ENCODE measurements at places on chromosomes 7 and 10.

GRCh38 chr7:83148776-83149175 lies 13.9 kb downstream of the PCLO start:
- DNase-seq, result no peak

GRCh38 chr7:102061354-102061945 lies 225.2 kb upstream of the SH2B2 start:
- no peak for DNase-seq

- DNase-seq, result no peak
Measured at GRCh38 chr10:12750526-12751201, 250.8 kb downstream of the CCDC3 start.

DNA sequence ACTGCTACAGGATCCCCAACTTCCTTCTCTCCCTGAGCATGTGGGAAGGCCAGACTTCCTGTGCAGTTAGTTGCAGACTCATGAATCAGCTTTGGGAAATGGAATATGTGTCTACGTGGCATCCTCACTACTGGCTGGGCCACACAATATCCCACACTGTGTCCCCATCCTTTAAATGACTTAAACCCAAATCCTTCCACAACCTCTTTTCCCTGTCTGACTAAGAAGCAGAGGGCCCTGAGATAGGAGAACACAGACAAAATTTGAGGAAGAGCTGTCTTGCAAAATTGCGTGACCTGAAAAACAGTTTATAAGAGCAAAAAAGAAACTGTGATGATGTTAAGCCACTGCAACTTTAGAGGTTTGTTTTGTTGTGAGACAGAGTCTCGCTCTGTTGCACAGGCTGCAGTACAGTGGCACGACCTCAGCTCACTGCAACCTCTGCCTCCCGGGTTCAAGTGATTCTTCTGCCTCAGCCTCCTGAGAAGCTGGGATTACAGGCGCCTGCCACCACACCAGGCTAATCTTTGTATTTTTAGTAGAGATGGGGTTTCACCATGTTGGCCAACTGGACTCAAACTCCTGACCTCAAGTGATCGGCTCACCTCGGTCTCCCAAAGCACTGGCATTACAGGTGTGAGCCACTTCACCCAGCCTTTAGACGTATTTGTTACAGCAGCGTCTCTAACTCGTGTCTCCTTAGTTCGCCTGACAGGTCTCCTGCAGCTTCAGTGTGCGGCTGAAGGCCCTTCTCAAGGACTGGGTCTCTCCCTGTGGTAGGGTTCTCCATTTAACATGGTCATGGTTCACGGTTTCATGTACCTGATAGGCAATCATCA lies 46.9 kb upstream of the SFMBT2 start:
- DNase-seq, result no peak

DNA sequence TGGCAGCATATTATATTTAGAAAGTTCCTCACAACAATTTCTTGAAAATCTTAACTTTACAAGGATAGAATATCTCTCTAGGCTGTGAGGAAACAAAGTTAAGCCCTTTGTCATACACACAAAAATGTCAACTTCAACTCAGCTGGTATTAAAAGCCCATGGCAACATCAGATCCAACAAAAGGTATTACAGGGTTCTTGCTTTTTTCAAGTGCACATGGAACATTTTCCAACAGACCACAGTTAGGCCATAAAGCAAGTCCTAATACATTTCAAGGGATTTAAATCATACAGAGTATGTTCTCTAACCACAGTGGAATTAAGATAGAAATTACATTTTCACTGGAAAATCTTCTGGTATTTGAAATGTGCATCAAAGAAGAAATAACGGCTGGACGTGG lies 71.9 kb upstream of the OIT3 start:
- DNase-seq, result no peak

DNA sequence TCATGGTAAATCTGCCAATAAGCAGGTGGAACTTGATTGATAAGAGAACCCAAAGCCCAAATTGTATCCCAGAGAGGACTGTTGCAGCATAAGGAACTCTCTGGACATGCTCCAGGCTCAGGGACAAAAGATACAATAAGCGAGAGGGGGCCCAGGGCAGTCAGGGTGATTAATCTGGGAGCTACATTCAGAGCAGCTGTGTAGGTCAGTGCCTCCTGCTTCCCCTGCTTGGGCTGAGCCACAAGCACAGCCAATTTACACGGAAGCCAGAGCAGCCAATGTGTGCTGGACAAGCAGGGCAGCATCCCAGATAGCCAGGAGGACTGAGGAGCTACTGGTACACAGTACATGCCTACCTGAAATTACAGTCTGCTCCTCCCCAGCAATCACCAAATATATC lies 24.2 kb downstream of the MYPN start:
- DNase-seq, result no peak

DNA sequence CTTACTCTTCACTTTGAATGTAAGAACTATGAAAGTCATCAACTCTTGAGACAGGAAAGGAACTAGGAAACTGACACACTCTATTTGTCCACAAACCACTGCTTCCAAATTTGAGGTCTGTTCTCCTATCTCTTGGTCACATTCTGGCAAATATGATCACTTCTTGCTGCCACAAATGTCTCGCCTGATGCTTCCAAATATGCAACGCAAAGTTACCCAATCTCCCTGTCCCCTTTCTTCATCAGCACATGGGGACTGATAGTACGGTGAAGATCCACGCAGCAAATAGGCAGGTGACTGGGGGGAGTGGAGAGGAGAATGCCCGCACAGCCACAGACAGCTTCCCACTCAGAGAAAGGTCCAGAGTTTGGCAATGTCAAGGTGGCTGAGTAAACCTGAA lies 92.6 kb upstream of the TCF7L2 start:
- no peak for DNase-seq

- no peak for DNase-seq
Measured at GRCh38 chr10:42992156-42992956, 84.5 kb upstream of the RET start.

- DNase-seq, result no peak
Measured at GRCh38 chr7:155164316-155164715, 94.2 kb downstream of the HTR5A start.

DNA sequence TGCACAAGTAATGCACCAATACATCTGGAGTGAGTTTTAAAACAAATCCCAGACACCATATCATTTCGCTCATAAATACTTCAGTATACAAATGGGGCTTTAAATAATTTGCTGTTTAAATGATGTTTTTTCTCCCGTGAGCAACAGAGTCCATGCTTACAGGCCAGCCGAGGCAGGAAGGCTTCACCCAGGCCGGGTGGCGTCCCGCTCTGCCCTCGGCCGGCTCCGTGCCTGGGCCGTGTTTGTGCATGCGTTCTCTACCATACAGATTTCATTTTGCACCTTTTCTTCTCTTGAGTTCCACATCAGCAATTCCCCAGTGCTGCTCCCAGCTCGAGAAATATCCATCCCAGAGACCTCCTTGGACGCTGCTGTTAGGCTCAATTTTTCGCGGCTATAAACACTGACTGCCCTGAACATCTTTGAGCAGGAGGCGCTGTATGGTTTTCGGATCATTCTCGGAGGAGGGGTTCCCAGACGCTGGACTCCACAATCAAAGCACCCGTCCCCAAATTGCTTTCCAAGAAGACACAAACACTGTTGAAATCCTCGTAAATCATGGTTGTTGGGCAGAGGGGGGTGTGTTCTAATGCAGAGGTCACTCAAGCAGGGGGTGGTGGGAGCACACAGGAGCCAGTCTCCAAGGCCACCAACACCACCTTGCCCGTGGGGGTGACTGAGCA lies 91.6 kb downstream of the MICALL2 start:
- DNase-seq, result no peak

GRCh38 chr10:127228195-127228787 lies 31.9 kb upstream of the INSYN2A start:
- DNase-seq, result no peak

GRCh38 chr10:48205918-48206317 lies 68.6 kb downstream of the FRMPD2 start:
- no peak for DNase-seq

GRCh38 chr7:139659922-139660316 lies 117.9 kb downstream of the HIPK2 start:
- DNase-seq, result no peak

- no peak for DNase-seq
Measured at GRCh38 chr7:53756946-53757345, 721.5 kb downstream of the POM121L12 start.

- DNase-seq, result no peak
Measured at GRCh38 chr7:156578978-156579430, 61.6 kb upstream of the RNF32 start.

- no peak for DNase-seq
Measured at GRCh38 chr10:12915637-12916168, 85.8 kb downstream of the CCDC3 start.

GRCh38 chr10:104061196-104061595 lies 24.5 kb downstream of the COL17A1 start:
- DNase-seq, result no peak

- DNase-seq, result no peak
Measured at GRCh38 chr7:106317971-106318370, 33.2 kb upstream of the NAMPT start.

DNA sequence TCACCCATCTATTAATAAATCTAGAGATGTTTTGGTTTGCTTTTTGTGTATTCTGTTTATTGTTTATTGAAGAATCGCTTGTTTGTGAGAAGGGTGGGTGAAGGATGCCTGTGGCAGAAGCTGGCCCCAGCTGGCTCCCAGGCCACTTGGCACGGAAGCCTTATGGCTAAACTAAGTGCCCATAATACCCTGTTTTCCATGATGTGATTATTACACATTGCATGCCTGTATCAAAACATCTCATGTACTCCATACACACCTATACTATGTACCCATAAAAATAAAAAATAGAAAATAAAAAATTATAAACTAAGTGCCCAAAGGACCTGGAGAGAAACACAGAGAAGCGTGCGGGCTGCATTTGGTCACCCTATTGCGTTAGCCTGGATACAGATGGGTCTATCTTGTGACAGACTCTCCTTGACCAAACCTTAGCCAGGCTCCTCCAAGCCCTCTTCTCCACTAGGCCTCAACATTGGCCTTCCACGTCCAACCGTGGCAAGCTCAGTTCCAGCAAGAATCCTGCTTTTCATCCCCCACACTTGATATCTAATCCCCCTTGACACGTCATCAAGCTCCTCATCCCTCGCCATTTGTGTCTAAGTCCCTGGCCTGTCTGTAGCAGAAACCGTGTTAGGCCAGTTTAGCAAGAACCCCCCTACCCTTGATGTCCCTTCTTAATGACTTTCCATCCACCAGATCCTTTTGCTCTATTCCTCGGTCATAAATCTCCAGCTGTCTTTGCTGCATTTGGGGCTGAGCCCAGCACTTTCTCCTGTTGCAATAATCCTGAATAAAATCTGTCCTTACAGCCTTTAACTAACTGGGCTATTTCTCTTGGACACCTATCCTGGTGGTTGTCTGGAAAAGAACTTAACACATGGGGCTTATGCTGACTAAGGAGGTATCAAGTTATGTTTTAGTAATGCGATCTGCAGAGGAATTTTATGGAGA lies 245.2 kb downstream of the TNS3 start:
- DNase-seq, result no peak

DNA sequence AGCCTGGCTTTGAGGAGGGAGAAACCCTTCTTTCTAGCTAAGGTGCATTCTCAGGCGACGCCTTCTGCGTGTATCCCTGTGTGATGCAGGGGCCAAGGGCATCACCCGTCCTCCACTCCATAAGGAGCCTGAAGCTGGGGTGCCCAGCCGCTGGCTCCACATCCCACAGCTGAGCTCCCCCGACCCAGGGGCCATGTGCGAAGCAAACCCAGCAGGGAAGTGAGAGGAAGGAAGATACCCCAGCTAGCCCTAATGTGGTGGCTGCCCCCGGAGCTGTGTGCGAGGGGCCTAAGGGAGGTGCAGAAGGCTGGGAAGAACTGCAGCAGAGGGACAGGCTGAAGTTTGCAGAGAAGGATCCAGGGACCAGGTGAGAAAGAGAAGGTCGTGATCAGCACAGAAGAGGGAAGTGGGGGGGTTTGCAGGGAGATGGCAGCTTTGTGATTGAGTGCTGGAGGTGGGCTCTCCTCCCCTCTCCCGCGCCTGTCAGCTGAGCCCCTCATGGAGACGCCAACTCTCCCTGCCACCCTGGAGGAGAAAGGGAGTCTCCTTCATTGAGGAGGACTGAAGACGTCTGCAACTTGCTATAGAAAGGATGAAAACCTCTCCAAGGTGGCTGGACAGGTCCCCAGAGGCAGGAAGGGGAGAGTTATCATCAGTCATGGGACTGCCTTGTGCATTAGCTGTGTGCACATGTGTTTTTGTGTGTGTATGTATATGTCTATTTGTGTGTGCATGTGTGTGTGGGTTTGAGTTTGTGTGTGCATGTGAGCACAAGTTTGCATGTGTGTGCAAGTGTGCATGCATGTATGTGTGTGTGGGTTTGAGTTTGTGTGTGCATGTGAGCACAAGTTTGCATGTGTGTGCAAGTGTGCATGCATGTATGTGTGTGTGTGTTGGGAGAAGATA lies 3.5 kb upstream of the CALML5 start:
- no peak for DNase-seq

DNA sequence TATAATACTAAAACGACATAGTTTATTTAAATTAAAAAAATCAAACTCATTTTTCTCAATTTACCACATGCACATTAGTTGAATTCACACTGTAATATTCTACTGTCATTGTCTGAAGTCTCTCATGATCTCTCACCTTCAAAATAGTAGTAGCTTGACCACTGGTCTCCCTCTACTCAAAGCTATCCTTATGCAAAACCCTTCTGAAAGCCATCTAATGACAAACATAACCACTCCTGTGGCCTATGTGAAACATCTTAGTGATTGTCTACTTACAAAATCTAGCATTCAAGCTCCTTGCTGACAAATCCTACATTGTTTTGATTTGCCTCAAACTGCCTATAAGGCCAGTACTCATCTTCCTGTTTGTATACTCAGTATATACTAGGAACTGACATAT lies 606.0 kb upstream of the GHITM start:
- DNase-seq, result no peak

DNA sequence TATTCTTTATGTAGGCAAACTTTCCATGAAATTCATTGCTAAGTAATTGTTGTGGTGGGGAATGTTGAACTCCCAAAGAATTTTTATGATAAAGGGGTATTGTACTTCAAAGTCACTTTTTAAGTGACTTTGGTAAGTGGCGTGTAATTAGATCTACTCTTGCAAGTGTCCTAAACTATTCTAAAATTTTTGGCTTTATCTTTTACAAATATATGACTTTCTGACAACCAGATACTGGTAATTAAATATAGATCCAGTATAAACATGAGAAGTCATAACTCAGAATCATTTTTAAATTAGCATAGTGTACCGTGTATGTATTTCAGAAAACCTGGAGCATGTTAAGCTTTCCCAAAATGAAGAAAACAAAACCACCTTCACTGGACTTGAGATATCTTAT lies 84.7 kb upstream of the HGF start:
- no peak for DNase-seq

DNA sequence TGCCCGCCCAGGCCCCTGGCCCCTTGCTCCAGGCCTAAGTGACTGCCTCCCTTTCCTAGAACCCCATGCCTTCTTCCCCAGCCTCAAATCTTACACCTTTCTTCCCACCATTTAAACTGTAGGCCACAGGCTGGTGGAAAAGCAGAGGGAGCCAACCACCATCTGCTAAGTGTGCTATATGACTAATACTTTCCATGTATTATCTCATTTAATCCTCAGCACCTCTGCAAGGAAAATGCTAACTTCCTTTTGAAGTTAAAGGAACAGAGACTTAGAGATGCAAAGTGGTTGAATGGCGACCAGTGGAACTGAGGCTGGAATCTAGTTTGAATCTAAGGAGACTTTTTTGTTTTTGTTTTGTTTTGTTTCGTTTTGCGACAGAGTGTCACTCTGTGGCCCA lies 17.8 kb upstream of the MTPAP start:
- DNase-seq, result no peak
